ENCODE measurements at places on chromosomes 1 and 21.

GRCh38 chr1:171800342-171800741 lies 18.9 kb downstream of the METTL13 start:
- no peak for DNase-seq

- no peak for DNase-seq
These were observed 3.6 kb downstream of the S100A6 start for GRCh38 chr1:153532181-153532580.

GRCh38 chr1:236948381-236948780 lies 55.9 kb downstream of the MT1HL1 start:
- no peak for DNase-seq

DNA sequence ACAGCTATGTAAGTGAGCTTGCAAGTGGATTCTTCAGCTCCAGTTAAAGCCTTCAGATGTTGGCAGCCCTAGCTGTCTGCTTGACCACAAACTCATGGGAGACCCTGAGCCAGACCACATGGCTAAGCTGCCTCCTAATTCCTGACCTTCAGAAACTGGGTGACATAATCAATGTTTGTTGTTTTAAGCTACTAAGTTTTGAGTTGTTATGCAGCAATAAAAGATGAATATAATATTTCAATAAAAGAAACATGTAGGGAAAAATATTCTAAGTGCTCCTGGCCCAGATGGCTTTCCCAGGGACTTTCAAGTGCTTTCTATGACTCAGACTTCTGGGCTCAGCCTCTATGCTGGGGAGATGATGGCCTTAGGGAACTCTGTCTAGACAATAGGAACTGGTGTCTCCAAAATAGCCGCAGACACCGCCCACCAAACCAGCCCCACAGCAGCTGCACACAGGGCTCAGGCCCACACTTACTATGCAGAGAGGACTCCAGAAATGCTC lies 20.3 kb upstream of the AZIN2 start:
- no peak for DNase-seq

DNA sequence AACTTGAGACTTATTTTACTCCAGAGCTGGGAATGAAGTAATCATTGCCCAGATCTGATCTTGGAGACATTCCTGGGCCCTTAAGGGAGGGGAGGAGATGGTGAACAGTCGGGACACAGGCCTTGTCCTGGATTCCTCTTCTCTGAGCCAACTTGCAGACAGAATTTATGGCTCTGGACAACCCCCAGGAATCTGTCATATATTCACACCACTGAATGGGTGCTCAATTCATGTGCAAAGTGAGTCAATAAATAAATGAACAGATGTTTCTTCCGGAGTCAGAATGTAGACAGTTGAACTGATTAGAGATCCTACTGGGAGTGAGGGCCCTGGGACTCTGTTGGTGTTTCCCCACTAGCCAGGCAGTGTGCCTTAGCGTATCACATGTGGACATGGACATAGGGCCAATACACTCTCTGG lies 2.6 kb downstream of the TUFT1 start:
- DNase-seq = no peak

GRCh38 chr1:22920734-22921451 lies 51.8 kb downstream of the LACTBL1 start:
- DNase-seq = no peak

GRCh38 chr1:23124259-23125026 lies 44.2 kb downstream of the LUZP1 start:
- DNase-seq = no peak

DNA sequence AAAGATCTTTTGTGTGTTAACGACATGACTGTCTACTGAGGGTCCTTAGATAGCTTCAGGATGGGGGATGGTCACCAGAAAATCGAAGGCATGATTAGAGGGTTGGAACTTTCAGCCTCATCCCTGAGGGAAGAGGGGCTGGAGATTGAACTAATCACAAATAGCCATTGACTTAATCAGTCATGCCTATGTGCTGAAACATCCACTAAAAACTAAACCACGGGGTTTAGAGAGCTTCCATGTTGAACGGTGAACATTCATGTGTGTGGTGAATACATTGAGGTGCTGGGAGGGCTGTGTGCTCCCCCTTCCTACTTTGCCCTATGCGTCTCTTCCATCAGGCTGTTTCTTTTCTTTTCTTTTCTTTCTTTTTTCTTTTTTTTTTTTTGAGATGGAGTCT lies 17.0 kb downstream of the RBP7 start:
- no peak for DNase-seq

- DNase-seq = no peak
These were observed 9.8 kb downstream of the PLA2G4A start for GRCh38 chr1:186838380-186839040.

DNA sequence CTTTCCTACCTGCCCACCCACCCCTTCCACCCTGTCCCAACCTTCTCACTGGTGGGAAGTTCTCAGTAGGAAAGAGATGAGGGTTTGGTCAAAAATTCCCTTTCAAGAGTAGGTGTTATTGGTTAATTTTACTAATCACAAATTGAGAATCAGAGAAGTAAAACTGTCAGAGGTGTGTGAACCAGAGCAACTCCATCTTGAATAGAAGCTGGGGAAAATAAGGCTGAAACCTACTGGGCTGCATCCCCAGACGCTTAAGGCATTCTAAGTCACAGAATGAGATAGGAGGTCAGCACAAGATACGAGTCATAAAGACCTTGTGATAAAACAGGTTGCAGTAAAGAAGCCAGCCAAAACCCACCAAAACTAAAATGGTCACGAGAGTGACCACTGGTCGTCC lies 11.5 kb downstream of the PLA2G2D start:
- no peak for DNase-seq

GRCh38 chr1:35298464-35298863 lies 30.0 kb downstream of the ZMYM4 start:
- no peak for DNase-seq

DNA sequence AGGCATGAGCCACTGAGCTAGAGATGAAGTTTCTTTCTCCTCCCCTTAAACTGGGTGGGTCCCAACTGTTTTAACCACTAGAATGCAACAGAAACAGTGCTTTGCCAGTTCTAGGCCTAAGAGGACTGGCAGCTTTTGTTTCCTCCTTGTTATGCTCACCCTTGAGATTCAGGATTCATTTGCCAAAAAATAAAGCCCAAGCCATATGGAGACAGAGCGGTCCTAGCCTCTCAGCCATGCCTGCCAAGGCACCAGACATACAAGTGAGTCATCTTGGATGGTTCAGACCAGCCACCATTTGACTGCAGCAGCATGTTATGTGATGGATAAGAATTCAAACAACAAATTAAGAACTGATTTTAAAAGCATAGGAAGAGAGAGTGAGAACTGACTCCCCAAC lies 38.1 kb upstream of the STUM start:
- no peak for DNase-seq

GRCh38 chr21:44568667-44569556 lies 4.6 kb upstream of the KRTAP10-4 start:
- no peak for DNase-seq

DNA sequence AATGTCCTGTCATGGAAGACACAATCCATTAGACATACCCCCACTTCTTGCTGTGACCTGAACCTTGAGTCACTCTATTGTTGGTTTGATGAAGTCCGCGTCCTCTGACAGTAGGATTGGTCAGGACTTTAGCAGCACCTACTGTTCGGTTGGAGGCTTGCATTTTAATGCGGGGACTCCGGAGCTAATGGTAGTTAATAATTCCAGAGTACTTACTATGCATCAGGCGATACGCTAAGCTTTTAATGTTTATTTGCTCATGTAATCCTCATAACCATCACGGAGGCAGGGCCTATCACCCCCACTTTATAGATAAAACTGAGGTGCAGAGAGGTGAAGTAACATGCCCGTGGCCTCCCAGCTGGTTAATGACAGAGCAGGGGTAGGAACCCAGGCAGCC lies 7.9 kb upstream of the ELF3 start:
- DNase-seq = no peak

- no peak for DNase-seq
These were observed 242.5 kb upstream of the VAMP3 start for GRCh38 chr1:7528386-7529198.

All from stimulated activated CD8-positive, alpha-beta memory T cell treated with anti-CD3 and anti-CD28 coated beads, Interleukin-4, amount 100 ng/mL, for 4 hours (primary cell).